Fibroblast of pulmonary artery (primary cell): ENCODE measurements at places on chromosomes 12 and 14.

DNA sequence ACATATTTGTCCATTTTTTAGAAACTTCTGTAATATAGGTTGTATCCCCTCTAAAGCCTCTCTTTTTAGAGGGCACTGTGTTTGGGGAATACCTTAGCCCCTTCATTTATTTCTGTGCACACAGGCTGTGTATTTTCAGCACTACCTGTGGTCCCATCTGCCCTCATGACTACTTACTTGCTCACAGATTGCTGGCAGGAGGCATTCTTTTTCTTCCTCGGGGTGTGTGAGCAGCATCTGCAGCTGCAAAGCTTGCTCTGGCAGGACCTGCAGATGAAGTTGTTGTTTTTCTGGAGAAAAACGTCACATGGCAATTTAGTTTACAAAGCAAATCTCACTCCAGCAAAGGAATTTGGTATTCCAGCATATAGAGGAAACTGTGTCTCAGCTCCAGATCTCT is 24.3 kb downstream of the ANG start:
- no peak for DNase-seq

DNA sequence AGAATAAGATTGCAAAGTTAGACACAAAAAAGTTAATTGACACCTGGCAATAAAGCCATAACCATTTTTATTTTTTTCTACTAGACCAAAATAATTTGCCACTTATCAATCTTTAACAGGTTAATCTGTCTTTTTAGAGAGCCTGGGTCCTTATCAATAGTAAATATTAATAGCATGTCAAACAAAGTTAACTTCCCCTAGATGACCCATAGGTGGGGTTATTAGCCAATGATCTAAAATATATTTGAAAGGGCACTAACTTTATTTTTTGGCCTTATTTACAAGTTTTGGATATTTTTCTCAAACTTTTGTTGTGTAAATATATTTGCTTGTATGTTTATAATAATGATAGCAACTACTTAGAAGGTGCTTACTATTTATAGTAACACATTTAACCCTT is 3.9 kb downstream of the ANKRD33 start:
- DNase-seq: peak; percentile 53

GRCh38 chr12:14362352-14362751 is 3.1 kb upstream of the ATF7IP start:
- no peak for DNase-seq

DNA sequence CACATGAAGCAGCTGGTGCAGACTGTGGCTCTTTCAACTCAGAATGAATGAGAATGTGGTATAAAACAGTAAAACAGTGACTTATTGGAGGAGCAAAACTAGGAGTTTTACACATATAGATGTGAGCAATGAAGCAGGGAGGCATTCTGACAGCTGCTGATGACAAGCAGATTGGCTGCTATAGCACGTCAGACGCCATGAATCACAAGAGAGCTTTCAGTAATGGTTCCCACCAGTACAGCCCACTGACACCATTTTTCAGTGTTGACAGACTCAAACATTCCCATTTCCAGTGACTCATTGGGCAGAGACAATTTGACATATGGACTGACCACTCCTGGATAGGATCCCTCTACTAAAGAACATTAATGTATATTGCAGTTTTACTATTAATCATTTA is 24.6 kb upstream of the FSCB start:
- peak; percentile 25 for DNase-seq

DNA sequence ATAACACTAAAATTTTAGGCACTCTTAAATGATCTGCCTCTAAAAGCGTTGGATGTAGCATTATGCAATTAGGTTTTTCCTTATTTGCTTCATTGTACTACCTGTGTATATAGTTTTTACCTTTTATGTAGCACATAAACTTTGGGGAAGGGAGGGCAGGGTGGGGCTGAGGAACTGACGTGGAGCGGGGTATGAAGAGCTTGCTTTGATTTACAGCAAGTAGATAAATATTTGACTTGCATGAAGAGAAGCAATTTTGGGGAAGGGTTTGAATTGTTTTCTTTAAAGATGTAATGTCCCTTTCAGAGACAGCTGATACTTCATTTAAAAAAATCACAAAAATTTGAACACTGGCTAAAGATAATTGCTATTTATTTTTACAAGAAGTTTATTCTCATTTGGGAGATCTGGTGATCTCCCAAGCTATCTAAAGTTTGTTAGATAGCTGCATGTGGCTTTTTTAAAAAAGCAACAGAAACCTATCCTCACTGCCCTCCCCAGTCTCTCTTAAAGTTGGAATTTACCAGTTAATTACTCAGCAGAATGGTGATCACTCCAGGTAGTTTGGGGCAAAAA is 4.1 kb downstream of the CDKN1B start:
- DNase-seq: no peak

DNA sequence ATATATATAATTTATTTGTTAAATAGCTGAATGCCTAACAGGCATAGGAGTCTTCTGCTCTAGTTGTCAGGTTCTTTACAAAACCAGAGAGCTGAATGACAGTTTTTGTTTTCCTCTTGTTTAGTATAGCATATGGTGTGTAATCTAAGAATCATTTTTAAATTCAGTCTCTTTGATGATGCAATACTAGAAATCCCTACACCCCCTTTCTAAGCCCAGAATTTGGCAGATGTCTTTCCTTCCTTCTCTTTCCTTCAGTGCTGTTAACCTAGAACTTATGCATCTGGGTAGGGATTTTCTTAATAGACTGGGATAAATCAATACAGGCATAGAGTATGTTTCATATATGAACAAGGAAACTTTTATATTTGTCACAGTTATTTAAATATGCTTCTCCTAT is 198.1 kb downstream of the KCNH5 start:
- no peak for DNase-seq

- no peak for DNase-seq
Observed at GRCh38 chr14:68283378-68284123, 464.0 kb downstream of the RAD51B start.

GRCh38 chr12:43835264-43835655 is 621 bp upstream of the TMEM117 start:
- peak; percentile 11 for DNase-seq

DNA sequence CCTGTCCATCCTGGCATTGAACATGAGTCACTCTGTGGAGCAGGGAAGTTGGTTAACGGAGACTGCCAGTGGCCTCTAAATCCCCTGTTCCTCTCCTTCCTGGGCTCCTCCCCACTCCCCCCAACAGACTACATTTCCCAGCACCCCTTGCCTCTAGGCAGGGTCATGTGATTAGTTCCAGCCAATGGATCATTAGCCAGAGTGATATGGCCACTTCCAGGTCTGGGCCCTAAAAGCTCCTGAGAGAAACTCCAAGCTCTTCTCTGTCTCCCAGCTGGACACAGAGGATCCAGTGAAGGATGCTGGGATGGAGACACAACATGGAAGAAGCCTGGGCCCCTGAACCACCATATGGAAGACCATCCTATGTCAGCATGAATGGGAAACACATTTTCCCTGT is 54.4 kb upstream of the RFLNA start:
- DNase-seq: peak; percentile 28

GRCh38 chr14:91140672-91141071 is 26.8 kb downstream of the DGLUCY start:
- DNase-seq: peak; percentile 51

GRCh38 chr14:24613241-24613640 is 3.8 kb upstream of the GZMH start:
- DNase-seq: no peak

GRCh38 chr12:95663525-95663924 is 112.2 kb upstream of the USP44 start:
- DNase-seq: peak; percentile 53

- no peak for DNase-seq
Observed at GRCh38 chr12:123723765-123724164, 11.6 kb downstream of the ATP6V0A2 start.

DNA sequence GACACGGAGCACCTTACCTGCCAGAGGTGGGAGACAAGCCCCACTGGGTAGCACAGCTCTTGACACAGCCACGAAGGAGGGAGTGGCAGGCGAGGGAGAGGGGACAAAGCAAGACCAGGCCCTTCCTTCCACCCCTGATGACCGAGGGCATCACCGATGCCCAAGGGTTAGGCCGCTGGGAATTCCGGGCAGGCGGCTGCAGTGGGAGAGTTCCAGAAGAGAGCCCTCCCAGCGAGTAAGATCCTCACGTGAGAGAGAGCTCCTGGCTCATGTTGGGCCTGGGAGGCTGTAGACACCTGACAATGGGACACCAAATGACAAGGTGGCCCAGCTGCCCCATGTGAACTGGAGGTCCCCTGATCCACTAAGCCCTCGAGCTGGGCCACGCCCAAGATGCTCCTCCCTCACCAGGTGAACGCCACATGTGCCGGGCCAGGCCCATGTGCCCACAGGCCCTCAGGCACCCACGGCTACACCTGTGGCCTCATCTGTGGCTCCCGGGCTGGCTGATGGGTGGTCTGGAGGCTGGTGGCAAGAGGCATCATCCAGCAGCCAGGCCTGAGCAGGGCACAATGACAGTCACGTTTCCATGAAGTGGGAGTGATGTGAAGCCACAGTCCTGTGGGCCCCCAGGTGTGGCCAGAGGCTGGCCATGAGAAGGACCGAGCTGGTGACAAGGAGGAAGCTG is 32.1 kb upstream of the C14orf180 start:
- no peak for DNase-seq

DNA sequence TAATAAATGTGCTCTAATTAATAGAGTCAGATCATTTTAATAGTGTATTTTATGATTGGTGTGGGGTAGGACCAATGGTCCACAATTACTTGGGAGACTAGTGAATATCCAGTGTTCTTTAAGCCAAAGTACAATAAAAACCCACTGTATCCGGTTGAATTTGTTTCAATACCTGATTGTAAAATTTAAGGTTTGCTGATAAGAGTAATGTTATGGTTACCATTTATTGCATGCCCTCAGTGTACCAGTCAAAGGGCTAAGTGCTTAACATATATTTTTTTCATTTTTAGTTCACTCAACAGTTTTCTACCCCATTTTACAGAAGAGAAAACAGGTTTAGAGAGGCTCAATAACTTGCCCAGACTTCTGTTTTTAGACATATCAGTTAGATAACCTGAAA is 97.9 kb upstream of the ATF1 start:
- DNase-seq: no peak

- DNase-seq: no peak
Observed at GRCh38 chr12:43271659-43272058, 280.3 kb downstream of the ADAMTS20 start.

DNA sequence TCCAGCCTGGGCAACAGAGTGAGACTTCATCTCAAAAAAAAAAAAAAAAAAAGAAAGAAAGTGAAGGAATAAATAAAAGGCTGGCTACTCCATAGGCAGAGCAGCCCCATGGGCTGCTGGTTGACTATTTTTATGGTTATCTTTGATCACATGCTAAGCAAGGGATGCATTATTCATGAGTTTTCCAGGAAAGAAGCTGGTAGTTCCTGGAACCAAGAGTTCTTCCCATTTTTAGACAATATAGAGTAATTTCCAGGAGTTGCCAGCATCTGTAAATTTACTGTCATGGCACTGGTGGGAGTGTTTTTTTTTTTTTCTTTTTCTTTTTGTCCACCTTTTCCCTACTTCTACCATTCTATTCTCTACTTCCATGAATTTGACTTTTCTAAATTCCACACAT is 24.2 kb downstream of the FGD4 start:
- DNase-seq: no peak

GRCh38 chr14:98077176-98077575 is 1194.8 kb downstream of the BCL11B start:
- no peak for DNase-seq

- peak; percentile 88 for DNase-seq
Observed at GRCh38 chr12:52494518-52494917, 1.5 kb upstream of the KRT6A start.

DNA sequence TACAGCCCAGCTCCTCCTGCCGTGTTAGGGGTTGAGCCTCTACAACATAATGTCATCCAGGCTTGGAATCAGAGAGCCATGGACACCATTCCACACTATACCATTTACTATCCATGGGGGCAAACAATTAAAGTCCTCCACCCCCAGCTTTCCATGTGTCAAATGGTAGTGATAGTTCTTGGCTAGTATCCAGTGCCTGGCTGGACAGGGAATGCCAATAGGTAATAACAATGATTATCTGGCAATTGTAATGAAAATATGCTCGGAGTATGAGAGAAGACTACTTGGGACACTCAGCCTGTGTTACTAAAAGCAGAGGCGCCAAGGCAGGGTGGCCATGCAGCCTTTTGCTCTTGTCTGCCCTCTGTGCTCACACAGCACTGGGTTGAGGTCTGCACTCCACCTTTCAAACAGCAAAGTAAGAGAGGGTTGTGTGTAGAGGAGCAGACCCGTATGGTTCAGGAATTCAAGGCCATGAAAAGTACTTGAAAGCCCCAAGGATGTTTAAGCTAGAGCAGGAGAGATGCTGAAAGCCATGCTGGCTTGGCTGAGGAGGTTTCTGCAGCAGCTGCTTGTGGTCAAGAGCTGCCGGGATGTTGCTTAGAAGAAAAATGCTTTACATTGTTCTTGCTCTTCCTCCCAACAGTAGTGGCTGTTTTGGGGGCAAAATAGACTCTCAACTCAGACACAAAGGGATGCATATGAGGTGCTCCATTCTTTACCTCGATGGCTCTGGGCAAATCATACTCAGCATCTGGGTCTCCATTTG is 10.6 kb downstream of the SERPINA3 start:
- DNase-seq: no peak

DNA sequence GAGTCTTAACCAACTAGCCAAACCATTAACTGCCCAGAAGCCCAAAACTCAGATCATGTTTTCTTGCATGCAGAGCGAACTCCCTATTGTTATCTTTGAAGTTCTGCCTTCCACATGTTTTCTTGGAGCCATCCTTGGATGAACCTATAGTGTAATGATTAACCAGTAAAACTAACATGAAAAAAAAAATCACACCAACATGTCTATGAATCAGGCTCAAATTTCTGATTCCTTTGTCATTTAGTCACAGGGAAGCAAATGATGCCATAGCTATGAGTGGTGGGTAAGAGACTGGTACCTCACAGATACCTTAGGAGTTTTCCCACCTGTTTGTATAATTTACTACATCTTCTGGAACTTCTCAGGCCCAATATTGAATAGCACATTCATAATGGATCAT is 70.7 kb downstream of the PTPRO start:
- no peak for DNase-seq

DNA sequence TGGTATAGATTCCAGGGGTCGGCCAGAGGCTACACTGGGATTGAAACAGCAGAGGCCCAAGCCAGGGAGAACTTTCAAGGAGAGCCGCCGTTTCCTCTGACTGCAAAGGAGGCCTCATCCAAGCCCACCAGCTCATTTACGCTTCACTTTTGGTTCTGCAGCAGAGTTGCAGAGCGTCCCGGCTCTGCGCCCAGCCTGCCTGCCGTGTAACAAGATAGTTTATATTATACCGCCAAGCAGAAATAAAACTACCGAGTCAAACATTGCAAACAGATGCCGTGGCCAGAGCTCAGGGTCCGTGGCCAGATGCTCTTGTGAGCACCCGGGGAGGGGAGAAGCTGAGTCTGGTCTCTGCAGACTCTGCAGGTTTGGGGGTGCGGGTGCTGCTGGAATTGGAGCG is 60.7 kb upstream of the TBX3 start:
- no peak for DNase-seq

DNA sequence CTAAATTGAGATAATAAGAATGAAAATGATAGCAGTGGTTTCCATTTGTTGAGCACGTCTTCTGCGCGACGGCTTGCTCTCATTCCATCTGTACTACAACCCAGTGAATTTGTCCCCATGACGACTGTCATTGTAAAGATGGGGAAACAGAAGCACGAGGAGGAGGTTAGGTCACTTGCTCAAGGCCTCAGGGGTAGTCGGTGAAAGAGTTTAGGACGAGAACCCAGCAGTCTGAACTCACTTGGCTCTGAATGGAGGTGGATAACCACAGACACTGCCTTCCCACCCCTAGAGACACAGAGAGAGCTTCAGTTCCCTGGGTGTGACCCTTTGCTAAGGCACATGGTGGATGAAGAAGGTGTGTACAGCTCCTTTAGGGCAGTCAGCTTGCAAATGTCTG is 30.9 kb upstream of the PLEKHG3 start:
- no peak for DNase-seq
